ENCODE measurements at places on chromosomes 7 and 10. TPM values are rescaled to one million over a fixed set of nuclear protein-coding genes. Genes with fewer than 3 reads are reported as not detected.

The MGAM2 gene
- total RNA-seq = not detected

The TMEM225B gene
- total RNA-seq = 1.4 TPM

The NUDT1 gene
- total RNA-seq = 72.1 TPM

The HNRNPH3 gene
- 121 TPM for total RNA-seq

Measured in T-helper 1 cell treated with Interleukin-12 subunit alpha and Interleukin-12 subunit beta and Interleukin-4 antibody, amounts not matched to agents 30 ng/mL and 1 ng/mL, for 36 hours (primary cell).